Skeletal muscle cell (primary cell): ENCODE measurements at places on chromosomes 2 and 18.

DNA sequence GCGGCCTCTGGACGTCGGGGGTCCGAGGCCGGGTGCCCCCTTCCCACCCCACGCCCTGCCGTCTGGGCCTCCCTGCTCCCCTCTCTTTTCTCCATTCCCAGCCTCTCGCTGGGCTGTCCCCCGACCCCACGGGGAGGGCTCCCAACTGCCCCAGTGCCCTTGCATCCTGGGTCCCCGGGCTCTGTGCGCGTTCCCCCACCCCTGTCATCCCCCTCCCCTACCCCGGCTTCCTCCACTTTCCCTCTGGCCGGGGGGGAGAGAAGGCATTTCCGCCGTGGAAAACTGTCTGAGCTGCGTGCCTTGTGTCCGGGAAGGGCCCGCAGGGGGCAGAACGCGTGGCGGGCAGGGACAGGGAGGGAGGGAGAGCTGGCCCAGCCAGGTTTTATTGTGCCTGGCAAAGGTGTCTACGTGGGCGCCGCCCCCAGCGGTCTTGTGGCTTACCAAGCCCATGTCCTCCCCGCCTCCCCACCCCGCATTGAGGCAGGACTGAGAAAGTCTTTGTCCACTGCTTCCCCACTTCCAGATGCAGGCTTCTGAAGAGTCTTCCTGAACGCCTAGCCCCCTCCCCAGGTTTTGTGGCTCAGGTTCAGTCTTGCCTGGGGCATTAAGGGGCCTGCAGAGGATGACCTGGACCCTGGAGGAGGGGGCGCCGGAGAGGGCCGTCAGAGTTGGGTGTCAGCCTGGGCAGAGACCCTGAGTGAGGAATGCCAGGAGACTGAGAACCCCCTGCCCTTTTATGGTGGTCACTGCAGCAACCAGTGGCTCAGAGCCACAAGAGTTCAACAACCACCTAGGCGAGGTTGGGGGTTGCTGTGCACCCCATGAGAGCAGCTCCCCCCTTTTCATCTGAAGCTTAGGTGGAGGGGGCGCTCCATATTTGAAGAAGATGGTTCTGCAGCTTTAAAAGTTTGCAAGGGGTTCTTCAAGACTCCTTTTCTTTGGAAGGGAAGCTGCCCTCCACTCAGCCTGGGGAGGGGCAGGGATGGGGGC is 1.3 kb downstream of the ITM2C start:
- DNase-seq = no peak

- no peak for DNase-seq
Measured at GRCh38 chr18:42229211-42230210, 274.5 kb downstream of the PIK3C3 start.

- no peak for DNase-seq
Measured at GRCh38 chr18:75723521-75724340, 296.2 kb upstream of the SMIM21 start.

GRCh38 chr2:170380267-170380666 is 202.3 kb downstream of the MYO3B start:
- DNase-seq = no peak

DNA sequence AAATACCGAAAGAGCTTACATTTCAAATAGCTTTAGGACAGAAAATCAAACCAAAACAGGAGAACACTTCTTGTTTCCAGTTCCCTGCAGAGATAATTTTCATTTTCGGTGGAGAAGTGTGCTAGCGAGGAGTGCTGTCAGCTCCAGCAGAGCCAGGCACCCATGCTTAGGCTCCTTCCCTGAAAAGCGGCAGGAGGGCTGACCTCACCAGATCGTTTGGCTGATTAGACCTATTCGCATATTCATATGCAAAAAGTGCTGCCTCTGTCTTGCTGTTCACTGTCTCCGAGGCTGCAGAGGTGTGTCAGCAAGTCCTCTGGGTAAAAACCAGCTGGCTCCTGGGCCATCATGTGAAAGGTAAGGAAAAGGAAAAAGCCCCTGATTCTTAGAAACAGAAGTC is 225.8 kb upstream of the COPS8 start:
- no peak for DNase-seq

GRCh38 chr2:120656273-120656950 is 79.3 kb upstream of the GLI2 start:
- no peak for DNase-seq

DNA sequence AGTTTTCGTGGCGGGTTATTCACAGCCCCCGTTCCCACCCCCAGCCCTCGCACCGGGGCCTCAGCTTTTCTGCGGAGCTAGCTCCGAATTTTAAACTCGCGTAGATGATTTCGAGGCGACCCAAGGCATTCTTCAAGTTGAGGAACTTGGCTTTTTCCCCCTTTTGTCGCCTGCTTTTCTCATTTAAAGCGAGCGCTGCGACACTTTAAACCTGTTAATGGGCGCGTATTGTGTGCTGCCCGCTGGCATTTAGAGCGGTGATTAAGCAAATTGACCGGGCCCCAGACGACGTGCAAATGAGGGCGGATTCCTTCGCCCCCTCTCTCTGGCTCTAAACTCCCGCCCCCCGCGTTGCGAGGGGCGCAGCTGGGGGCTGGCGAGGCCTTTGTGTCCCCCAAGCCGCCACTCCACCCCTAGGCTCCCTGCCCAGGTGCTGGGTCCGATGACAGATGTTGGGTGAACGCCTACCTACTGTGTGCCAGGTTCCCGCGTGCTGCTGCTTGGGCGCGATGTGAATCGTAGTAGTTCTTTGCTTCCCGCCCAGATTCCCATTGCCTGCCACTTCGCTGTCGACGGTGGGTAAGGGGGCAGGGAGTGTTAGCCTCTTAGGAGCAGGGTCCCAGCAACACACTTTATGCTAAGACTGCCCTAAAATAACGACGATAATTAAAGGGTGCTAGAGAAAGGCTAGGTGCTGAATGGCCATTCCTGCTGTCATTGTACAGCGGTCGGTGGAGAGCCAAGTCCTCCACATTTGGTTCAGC is 1.9 kb downstream of the TCF7L1 start:
- no peak for DNase-seq

- DNase-seq = no peak
Measured at GRCh38 chr2:19865151-19865550, 36.6 kb downstream of the TTC32 start.

DNA sequence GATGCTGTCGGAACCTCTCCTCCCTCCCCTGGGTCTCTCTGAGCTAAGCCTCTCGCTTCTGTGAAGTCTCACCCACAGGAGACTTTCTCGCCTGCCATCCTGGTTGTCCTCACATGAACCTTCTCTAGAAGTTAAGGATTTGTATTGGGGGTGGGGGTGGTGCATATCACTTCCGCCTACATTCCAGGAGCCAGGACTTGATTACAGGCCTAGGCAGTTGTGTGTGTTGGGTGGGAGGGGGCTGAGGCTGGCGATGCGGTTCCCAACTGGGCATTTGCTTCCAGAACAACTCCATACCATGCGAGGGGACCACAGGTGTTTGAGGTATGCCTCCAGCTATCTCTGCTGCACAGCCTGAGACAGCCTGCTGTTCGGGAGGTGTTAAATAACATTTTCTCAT is 56.8 kb upstream of the MGAT4A start:
- DNase-seq = no peak

DNA sequence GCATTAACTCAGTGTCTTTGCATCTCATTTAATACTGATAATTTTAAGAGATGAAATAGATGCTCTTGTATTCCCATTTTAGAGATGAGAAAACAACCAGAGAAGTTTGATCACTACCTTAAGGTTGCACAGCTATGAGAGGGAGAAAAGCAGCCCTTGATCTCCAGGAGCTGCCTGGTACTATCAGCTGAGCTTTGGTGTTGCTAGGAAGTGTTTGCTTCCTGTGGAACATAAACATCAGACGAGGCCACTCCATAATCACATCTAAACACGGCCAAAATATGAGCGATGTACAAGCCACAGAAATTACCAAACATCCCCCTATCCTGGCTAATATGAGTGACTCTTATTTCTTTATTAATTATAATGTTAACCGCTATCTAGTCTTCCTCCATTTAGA is 620 bp upstream of the WDFY1 start:
- DNase-seq = no peak

GRCh38 chr2:3948191-3948590 is 244.8 kb downstream of the DCDC2C start:
- DNase-seq = no peak

GRCh38 chr2:235588750-235589149 is 94.9 kb downstream of the AGAP1 start:
- no peak for DNase-seq

DNA sequence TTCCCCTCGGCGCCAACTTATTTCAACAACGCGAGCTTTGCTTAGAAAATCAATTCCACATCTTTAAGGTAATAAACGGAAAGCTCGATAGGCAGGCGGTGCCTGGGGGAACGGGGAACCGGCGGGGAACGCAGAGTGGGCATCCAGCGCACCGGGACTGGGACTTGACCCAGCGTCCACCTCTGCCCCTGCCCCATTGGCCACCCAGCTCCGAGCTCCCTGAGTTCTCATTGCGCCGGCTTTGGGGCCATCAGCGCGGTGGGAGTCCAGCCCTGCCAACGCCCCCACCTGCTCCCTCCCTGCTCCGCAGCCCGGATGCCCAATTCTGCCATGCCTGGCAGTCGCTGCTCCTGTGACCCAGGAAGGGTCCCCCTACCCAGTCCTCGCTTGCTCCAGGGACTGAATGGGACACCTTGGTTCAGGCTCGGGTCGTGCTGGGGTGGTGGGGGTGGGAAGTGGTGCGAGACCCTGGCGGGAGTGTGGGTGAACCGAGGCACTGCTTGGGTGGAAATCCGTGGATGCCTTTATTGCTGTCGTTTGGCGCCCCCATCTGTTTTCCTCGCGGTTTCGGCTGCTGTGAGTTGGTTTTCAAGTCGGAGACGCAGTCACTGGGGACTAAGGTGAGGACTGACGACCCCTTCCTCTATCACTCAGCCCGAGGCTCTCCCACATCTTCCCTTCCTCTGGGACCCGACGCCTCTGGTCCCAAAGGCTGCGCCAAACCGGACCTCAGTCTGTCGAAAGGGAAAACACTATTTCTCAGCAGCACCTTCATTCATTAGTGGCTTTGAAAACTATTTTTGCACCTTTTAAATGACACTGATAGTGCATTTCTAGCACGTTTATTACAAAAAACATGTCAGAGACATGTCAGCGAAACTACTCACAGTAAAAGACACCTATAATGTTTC is 2.4 kb upstream of the EVX2 start:
- no peak for DNase-seq

DNA sequence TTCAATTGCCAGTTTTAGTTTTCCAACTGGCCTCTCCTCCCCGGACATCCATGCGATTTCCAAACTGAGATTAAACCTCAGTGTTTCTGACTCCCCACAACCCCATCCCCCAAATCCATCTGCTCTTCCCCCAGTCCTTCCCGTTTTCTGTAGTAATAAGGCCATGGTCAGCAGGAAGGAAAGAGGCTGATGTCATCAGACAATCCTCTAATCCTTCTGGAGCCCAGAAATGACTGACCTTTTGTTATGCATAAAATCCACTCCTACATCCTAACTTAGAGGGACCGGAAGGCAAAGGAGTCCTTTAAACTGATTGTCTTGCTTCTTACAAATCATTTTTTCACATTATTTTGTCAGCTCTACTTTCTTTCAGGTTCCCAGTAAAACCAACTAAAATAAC is 155.8 kb downstream of the INO80D start:
- DNase-seq = no peak

- no peak for DNase-seq
Measured at GRCh38 chr2:145286716-145287275, 766.9 kb upstream of the ZEB2 start.

- no peak for DNase-seq
Measured at GRCh38 chr2:212028798-212029394, 509.7 kb downstream of the ERBB4 start.

GRCh38 chr2:24620936-24621335 is 129.9 kb downstream of the NCOA1 start:
- no peak for DNase-seq

DNA sequence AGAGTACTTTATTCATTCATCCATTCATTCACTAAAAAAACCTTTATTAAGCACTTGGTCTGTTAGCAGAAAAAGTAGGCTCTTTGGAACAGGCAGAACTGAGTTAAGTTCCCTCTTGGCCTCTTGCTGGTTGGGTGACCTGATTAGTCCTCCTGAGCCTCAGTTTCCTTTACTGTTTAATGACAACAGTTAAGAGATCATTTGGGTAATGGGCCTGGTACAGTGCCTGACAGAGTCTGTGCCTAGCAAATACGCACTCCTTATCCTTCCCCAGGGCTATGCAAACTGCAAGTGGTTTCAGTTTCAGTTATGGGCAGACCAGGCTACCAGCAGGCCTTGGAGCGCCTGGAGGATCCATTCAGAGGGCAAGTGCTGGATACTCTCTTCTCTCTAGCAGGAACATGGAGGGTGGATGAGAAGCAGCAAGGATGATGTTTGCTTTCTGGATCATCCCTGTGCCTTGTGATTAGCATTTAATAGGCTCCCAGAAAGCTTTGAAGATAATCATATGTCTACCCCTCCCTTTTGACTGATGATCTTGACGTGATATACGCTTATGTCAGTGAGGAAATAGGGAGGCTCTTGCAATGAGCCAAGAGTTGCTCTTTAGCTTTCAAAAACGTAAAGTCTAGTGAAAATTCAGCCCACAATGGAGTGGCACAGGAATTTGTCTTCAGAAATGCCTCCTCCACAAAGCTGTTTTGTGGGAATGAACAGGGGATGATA is 12.4 kb upstream of the TAF1B start:
- DNase-seq = no peak

DNA sequence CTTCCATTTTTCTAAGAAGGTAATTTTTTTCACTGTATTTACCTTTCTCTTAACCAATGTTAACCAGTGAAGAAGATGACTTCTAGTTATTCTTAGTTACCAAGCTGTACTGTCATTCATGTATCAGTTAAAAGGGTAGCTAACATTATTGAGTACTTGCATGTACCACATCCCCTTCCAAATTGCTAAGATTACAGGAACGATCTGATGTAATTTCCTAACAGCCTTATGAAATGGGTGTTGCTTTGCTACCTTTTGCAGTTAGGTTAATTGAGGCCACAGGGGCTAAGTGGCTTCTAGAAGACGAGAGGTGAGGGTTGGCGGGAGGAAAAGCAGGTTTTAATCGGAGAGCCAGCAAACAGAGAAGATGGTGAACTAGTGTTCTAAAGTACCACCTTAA is 1.8 kb upstream of the SULT6B1 start:
- no peak for DNase-seq

DNA sequence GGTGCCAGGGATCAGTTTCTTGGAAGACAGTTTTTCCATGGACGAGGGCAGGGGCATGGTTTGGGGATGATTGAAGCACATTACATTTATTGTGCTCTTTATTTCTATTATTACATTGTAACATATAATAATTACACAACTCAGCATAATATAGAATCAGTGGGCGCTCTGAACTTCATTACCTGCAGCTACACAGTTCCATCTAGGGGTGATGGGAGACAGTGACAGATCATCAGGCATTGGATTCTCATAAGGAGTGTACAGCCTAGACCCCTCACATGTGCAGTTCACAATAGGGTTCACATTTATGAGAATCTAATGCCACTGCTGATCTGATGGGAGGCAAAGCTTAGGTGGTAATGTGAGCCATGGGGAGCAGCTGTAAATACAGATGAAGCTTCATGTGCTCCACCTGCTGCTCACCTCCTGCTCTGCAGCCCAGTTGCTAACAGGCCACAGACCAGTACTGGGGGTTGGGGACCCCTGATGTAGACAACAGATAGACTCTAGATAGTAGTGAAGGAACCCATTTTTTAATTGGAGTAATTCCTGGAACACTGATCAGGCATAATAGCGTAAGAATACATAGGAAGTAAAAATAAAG is 41.5 kb upstream of the MC4R start:
- no peak for DNase-seq
